Stimulated activated CD4-positive, alpha-beta T cell treated with anti-CD3 and anti-CD28 coated beads, Interleukin-12 subunit alpha, Interleukin-12 subunit beta, amount 100 ng/mL, for 24 hours (primary cell): ENCODE measurements at places on chromosomes 13 and 19.

DNA sequence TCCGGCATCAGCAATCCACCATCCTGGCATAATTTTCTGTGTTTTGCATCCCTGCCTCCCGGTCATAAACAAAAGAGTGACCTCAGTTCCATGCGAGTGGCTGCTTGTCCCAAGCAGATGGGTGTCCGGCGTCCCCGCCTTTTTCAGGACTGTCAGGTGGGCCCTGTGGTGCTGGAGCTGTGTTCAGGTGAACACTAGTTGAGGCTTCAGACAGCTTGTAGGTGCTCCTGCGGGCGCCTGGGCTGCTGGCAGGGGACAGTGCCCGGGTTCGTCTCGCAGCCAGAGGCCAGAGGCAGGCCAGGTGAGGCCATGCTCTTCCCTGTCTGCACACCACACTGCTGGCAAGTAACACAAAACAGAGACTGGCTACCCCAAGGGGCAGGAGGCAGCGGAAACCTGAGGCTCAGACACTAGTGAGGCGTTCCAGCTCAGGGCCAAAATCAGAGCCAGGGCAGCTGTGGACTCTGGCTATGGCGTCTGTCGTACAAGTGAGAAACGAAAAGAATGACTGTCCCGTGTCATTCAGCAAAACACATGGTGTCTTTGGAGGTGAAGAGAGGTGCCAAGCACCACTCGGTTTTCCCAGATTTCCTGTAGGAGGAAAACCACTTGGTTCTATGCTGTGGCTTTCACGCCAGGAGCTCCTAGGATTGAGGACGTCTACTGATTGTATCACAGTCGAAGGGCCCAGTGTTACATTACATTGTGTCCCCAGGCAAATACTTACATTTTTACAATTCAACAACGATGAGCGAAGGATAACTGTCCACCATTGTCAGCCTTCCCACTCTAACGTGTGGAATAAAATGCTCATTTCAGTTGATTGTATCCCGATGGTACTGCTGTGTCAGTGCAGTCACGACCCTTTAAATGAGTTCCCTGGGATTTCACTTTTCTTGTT is 104.0 kb downstream of the ATP11A start:
- no peak for DNase-seq

DNA sequence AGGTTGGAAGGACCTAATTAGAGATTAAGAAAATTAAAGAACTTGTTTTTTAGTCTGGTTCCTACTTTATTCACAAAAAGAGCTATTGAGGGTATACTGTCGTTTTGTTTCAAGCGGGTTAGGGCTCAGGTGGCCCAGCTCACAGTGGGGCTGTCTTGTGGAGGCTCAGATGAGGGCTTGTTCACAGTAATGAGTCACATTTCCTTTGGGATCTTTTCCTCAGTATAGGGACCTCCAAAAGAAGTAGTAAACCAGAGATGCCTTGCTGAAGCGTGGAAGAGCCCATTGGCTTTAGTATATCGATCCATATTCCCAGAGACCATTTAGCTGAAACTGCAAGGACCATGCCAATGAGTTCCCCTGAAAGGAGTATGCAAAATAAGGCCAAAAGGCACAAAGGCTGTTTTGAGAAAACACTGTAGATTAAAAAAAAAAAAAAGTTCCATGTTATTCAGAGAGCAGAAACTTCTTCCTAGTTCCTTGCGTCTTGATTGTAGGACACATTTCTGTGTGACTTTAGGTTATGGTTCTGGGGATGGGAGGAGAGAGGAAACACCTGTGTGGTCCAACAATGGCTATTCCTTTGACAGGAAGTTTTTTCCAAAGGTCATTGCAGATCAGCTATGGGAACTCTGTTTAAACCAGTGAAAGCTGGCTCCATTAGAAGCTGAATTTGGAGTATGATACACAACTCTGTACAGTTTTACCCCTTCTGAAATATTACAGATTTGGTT is 32.8 kb upstream of the GPI start:
- DNase-seq = no peak

DNA sequence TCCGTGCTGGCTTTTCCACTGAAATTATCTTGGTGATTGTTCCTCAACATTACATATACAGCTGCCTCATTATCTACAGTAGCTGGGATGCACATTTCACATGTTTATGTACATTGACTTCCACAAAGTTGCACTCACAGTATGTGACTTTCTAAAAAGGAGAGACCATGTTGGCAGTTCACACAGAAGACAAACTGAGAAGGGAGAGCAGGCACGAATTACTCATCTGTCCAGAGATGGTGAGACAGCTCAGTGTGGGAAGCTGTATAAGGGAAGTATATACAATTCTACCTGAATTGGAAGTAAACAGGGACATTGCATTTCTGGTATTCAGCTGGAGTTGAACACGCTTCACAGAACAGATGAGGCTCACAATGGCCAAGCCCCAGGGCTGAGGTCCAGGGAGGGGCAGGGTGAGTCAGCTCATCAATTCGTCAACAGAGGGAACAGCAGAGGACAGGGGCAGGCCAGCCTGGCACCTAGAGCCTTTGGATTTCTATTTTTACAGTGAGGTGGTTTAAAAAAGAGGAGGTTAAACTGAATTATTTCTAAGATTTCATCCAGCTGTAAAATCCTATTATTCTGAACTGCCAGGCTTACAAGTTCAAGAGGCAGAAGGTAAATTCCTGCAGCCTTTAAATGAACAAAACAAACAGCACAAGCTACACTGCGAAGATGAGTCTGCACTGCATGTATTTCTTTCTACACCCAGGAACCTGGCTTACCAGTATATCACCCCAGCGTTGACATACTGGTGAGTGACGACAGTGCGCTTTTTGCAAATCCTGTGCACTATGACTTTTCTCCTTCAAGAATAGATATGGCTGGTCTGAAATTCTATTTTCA is 9.8 kb downstream of the PARP4 start:
- no peak for DNase-seq

DNA sequence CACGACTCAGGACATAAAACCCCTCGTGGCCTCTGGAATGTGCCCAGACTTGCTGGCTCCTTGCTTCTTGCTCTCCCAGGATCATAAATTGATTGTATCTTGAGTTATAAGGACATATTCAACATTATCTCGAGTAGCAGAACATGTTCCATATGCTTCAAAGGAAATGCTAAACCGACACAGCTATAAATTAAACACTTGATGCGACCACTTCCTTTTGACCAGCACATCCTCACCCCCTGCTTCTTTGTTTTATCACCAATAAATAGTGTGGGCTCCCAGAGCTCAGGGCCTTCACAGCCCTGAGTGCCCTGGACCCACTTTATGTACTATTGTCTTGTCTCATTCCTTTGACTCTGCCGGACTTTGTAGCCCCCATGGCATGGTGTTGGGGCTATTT is 157.0 kb upstream of the PABPC3 start:
- no peak for DNase-seq

- DNase-seq = no peak
These were observed 1321.8 kb upstream of the PCDH9 start for GRCh38 chr13:68551701-68552522.

DNA sequence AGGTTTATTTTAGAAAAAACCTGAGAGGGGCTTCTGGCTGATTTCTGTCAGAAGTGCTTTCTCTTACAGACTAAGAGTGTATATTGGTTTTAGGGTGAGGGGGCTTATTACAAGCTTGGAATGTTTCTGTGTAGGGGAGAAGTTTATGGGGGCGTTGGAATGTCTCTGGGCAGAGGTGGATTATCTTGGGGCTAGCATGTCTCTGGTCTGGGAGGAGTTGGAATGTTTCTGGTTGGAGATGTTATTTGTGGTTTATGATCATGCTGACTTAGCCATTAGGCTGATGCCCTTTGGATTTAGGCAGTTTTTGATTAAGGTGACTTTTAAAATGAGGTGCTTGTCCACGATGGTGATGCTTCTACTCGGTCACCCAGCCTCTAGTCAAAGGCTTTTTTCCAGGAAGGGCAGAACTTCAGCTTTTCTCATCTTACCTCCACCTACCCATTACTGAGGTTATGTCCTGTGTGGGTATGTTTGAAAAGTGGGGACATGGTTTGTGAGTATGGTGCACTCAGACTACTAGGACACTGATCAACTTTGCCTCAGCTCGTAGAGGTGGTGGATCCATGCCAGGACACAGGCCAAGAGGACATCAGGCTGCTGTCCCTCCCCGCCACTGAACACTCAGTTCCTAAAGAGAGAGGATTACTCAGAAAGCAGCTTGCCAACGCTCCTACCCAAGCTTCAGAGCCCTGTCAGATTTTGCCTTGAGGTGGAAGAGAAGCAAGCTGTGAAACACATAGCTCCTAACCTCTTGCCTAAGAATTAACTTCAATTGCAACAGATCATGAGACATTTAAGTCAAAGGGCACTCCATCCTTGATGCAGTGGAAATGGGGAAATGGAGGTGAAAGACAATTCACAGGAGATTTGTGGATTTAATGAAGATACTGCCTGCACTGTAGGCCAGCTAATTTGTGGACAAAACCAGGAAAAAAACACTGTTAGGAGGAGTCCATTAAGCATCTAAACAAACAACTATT is 63.6 kb downstream of the ZNF44 start:
- no peak for DNase-seq
